Stimulated activated naive B cell treated with anti-CD40 and anti-IgM and Interleukin-4, amounts not matched to agents 10 μg/mL and 1 μg/mL and 100 μg/mL, for 72 hours (primary cell): ENCODE measurements at places on chromosomes 2 and 18.

DNA sequence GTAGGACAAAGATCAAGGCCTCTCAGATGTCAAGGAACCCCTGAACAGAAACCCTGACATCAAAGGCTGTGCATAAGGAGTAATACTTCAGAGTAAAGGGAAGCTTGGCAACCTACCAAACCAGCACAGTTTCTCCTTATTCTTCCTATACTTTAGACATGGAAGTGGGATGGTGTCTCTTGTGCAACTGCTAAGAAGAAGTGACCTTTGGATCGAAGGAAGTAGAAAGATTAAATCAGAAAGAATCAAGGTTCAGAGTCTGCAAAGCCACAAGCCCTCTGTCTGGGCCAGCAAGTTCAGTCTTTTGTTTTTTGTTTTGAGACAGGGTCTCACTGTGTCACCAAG is 66.2 kb upstream of the SLC39A10 start:
- no peak for DNase-seq

DNA sequence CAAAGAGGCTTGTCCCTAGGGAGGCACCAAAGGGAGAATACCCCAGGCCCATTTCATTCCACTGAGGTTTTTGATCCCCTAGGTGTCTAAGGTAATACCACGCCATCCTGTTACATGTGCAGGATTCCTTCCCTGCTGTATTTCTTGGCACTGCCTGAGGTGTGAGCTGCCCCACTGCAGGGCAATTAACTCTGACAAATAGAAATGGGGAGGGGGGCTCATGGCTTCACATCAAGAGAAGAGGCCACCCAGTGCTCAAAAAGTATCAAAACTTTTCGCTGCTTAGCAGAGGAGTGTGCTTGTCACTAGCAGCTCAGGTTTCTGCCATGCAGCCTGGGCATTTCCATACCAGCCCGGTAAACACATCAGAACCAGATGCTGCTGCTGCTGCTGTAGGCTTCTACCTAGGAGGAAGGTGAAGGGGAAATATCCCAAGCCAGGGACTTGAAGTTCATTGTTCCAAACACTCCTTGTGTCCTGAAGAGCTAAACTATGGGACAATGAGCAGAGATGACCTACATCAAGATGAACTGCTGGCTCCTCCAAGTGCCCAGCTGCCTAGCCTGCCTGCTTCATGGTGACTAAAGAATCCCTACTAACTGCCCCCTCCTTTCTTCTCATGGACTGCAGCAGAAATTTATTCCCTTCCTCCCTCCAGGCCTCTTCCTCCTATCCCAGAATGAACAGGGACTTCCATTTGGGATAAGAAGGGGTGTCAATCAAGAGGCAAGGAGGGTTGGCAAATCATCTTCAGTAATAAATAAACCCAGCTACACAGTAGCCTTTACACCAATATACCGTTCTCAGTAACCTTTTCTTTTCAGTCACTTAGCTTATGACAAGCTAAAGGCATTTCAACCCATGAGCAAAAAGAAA is 16.4 kb downstream of the POU3F3 start:
- no peak for DNase-seq

DNA sequence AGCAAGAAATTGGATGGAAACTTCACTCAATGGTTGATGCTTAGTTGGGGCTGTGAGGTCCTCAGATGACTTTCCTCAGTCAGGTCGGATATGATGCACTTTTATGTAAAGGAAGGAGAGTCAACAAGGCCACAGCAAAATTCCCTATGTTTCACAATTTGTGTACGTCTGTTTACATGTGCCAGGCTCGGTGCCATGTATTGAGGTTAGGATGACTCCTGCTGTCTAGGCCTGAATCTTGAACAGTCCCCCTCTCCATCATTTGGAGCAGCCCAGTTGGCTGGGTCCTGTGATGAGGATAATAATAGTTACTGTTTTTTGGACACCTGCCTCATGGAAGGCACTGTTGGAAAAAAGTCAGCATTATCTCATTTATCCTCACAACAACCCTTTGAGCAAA is 43.1 kb downstream of the VSNL1 start:
- DNase-seq: no peak

GRCh38 chr2:232959139-232959538 is 53.9 kb downstream of the NGEF start:
- no peak for DNase-seq

- DNase-seq: no peak
These were observed 353.8 kb upstream of the SALL3 start for GRCh38 chr18:78625847-78626246.

GRCh38 chr2:7891312-7891711 is 790.5 kb upstream of the ID2 start:
- DNase-seq: no peak

- no peak for DNase-seq
These were observed 48.9 kb downstream of the PTPN4 start for GRCh38 chr2:119808516-119809147.
